ENCODE measurements at places on chromosomes 13 and 19.

GRCh38 chr13:97826421-97827012 is 127.0 kb upstream of the IPO5 start:
- DNase-seq: no peak

DNA sequence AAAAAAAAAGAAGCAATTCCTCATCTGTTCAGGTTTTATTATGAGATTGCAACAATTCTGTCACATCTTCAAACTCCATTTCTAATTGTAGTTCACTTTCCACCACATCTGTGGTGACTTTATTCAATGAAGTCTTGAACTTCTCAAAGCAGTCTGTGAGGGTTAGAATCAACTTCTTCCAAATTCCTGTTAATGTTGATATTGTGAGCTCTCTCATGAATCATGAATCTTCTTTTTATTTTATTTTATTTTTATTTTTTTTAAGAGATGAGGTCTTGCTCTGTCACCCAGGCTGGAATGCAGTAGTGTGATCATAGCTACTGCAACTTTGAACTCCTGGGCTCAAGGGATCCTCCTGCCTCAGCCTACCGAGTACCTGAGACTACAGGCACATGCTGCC is 19.6 kb downstream of the ARHGAP35 start:
- DNase-seq: no peak

- no peak for DNase-seq
These were observed 459.8 kb downstream of the FGF14 start for GRCh38 chr13:101942038-101942437.

- DNase-seq: no peak
These were observed 221.5 kb upstream of the TSHZ3 start for GRCh38 chr19:31570718-31571117.

GRCh38 chr13:113657851-113658741 is at the start of gene ATP4B:
TSS of gene ATP4B (minus strand) at chr13:113658198. CDS start at chr13:113658144, 54 bp downstream.
- DNase-seq: no peak

- no peak for DNase-seq
These were observed 6.3 kb downstream of the LHFPL6 start for GRCh38 chr13:39596685-39597084.

DNA sequence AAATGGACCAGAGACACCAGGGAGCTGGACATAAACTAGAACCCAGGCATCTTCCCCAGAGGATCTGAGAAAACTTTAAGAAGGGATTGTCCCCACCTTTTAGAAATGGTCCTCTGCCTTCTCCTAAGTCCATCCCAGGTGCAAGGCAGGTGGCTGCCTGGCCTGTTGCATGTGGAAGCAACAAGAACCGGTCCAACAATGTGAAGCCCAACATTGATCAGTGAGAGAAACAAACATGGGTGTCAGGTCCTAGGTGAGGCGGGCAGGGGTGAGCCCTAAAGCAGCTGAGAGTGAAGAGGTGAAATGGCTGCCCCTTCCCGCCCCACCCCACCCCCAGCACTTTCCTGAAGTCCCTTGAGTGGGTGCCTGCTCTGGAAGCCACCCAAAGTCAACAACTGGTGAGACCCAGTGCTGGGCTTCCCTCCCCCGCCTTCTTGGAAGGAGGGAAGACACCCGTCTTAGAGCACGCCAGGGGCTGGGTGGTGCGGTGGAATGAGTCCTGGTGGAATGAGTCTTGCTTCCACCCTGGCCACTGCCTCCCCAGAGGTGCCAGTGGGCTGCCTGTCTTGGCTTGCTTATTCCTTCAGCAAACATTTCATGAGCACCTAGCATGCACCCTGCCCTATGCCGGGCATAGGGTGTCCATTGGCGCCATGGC is 1.7 kb downstream of the AP1M1 start:
- DNase-seq: no peak

- DNase-seq: no peak
These were observed 98.5 kb downstream of the MIPEP start for GRCh38 chr13:23790577-23791170.

GRCh38 chr19:12825254-12826131 is 8.9 kb downstream of the RTBDN start:
- DNase-seq: no peak
